Epithelial cell of alveolus of lung (primary cell): ENCODE measurements at places on chromosomes 7 and 10. TPM values are rescaled to one million over a fixed set of nuclear protein-coding genes. Genes with fewer than 3 reads are reported as not detected.

TEX36 gene
- total RNA-seq: not detected in 2 replicates

NOM1 gene
- total RNA-seq: 6.3 and 9.3 TPM in 2 replicates

AOAH gene
- total RNA-seq: not detected in 2 replicates

PNLIP gene
- total RNA-seq: not detected in 2 replicates

MRLN gene
- not detected in 2 replicates for total RNA-seq

AKR1E2 gene
- total RNA-seq: 1.3 and 2.7 TPM in 2 replicates

ANKRD30A gene
- total RNA-seq: not detected in 2 replicates

PLPP4 gene
- total RNA-seq: 4.3 TPM in 1 of 2 replicates, not detected in the other

CDC14C gene
- total RNA-seq: not detected in 2 replicates

PCBD1 gene
- total RNA-seq: 23.2 and 36.6 TPM in 2 replicates

SPDYE5 gene
- not detected in 2 replicates for total RNA-seq

CYP3A4 gene
- total RNA-seq: not detected in 2 replicates

CRHR2 gene
- not detected in 2 replicates for total RNA-seq

ZNF239 gene
- 1.4 and 3.6 TPM in 2 replicates for total RNA-seq
